ENCODE measurements at places on chromosomes 3 and 15. TPM values are rescaled to one million over a fixed set of nuclear protein-coding genes. Genes with fewer than 3 reads are reported as not detected.
A peak's percentile ranks its signal among the peaks of the same experiment; 100 is the strongest.

Gene RAD18
- total RNA-seq = 11.5 TPM

Gene MUC20
- total RNA-seq = 0.33 TPM

Gene SPSB4
- not detected for total RNA-seq

Gene TRPM1
- not detected for total RNA-seq

Gene CLDN18
- total RNA-seq = not detected

Gene C3orf52
- 16.8 TPM for total RNA-seq

Gene HCN4
- not detected for total RNA-seq

Gene GOLGA8O
- total RNA-seq = 0.33 TPM

Gene MUC4
- 0.13 TPM for total RNA-seq

Gene GAP43
- total RNA-seq = not detected

DNA sequence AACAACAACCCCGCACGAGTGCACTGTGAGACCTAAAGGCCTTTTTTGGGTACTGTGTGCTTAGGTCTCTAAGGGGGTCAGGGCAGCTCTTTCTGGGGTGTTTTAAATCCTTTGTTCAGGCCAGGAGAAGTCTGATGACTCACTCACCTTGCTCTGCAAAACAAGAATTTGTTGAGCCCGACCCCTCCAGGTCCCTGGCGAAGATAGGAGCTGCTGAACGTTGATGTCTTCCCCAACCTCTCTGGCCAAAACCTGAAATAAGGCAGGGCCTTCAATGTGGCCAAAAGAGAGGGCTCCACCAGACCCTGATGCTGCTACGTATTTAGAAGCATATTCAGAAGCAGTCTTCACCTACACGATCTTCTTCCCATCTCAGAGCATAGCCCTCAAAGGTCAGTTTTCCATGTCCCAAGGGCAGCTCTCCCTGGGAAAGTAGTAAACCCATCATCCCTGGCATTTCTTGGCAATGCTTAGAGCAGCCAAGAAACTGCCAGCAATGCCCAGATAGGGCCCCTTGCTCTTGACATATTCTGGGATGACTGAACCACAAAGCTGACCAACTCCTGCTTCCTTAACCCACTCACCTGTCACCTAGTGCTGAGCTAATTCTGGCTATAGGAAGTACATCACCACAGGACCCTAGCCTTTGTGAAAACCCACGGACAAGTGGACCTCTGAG, 27.1 kb downstream of the CCDC13 start:
- DNase-seq = no peak

DNA sequence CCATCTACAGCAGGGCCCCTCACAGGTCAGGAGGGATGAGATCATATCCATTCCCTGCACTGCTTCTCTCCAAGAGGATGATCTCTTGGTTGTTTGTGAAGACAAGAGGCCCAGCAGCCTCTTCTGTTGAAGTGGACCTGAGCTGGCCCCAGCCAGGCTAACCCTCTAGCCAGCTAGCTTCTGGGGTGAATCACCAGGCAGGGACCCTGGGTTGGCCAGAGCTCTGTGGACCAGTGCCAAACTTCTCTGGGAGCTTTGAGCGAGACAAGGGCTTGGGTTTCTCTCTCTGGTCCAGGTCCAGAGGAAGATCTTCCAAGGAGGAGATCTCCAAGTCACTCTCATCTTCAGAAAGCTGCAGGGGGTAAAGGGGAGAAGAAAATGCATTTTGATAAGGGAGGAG, 52.7 kb downstream of the CLDN18 start:
- no peak for DNase-seq

DNA sequence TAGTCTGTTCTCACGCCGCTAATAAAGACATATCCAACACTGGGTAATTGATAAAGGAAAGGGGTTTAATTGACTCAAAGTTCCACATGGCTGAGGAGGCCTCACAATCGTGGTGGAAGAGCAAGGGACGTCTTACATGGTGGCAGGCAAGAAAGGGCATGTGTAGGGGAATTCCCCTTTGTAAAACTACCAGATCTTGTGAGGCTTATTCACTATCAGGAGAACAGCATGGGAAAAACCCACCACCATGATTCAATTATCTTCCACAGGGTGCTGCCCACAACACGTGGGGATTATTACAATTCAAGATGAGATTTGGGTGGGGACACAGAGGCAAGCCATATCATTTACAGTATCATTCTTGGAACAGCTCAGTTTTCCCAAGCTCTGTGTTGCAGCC, 268.0 kb downstream of the SUCLG2 start:
- peak; percentile 73 for DNase-seq

DNA sequence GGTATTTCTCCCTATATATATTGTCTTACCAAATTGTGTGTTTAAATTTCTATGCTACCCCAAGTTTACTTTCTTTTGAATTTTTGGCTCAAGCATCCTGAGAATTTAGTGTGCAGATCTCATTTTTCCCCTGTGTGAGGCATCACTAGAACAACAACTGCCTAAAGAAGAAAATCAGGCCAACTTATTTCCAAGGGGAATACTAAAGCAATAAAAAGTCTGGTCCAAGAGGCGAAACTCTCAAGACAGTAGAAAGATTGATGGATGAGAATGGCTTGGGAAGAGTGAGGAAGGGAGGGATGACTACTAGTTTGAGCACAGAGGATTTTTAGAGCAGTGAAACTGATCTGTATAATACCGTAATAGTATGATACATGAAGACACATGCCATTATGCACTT, 86.3 kb upstream of the CFAP20DC start:
- no peak for DNase-seq

DNA sequence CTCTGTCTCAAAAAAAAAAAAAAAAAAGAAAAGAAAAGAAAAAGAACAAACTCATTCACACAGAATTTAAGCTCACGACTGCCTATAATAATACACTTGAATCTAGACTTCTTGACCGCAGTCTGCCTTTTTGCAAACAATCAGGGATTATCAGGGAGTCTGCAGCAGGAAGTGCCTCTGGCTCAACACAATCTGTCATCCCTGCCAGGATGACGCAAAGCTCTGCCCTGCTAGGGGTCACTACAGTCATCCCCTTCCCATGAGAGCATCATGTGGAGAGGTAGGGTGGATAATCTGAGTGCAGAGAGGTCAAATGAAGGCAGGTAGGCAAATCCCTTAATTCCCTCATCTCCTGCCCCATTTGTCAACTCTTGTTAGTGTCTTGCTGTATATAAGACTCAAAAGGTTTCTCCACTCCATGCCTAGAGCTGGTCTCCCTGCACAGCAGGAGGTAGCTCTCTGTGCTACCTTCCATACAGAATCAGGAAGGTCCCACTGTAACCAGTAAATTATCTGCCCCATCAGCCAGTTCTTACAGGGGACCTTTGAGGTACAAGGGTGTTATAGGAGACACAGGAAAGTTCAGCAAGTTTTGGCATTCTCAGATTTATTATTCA, 4.2 kb downstream of the UBAP1L start:
- peak; percentile 6 for DNase-seq

DNA sequence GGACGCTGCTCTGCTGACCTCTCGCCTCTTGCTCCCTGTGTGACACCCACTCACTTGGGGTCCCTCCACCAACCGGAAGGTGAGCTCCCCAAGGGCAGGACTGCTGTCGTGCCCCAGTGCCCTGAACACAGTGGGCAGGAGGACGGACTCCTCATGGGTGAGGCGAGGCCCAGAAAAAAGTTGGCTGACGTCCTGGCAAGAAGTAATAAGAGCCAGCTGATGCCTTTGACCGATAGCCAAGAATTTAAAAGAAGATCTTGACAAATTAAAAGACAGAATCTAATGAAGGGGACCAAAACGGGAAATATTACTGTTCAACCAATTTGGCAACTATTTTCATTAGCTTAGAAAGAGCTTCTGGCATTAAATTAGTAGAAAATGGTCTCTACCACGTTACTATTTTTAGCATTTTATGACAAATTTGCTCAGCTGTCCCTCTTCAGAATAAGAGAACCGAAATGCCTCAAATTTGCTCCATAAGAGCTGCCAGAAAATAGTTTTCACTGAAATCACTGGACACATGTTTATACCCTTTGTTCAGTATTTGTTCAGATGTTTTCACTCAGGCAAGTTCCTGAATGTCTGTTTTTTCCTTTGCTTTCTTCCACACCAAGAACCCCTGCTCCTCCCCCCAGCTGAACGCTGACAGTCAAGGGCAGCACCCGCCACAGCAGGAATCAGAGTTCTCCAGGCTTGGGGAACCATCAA, 60.5 kb downstream of the XXYLT1 start:
- no peak for DNase-seq

DNA sequence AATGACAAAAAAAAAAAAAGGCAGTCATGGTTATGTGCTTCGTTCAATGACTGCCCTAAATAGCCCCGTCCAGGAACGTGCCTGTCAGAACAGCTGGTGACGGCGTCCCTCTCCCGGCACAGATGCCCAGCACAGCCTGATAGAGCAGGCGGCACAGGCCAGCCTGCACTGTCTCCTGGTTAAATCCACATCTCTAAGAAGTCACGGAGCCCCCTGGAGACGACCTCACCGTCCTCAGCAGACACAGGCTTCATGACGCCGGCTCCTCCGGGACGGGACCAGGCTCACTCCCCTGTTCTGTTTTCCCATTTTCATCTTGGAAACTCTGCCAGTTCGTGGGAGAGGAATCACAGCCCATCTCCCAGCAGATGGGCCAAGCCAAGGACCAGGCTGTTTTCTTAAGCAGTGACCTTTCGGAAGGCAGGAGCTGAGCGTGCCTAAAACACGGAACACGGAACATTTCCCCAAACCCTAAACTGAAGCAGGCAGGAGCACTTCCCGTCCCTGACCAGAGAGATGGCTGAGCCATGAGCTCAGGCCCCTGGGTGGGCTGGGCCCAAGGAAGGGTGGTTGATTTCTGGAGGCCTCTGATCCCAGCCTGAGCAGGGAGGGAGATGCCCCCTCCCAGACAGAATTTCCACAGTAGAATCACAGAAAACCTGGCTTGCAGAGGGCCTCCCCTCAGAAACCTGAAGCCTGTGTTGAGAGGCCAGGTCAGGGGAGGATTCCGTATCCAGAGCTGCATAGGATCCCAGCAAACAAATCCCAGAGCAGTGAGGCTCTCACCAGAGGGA, 35.9 kb downstream of the ADCY5 start:
- no peak for DNase-seq

DNA sequence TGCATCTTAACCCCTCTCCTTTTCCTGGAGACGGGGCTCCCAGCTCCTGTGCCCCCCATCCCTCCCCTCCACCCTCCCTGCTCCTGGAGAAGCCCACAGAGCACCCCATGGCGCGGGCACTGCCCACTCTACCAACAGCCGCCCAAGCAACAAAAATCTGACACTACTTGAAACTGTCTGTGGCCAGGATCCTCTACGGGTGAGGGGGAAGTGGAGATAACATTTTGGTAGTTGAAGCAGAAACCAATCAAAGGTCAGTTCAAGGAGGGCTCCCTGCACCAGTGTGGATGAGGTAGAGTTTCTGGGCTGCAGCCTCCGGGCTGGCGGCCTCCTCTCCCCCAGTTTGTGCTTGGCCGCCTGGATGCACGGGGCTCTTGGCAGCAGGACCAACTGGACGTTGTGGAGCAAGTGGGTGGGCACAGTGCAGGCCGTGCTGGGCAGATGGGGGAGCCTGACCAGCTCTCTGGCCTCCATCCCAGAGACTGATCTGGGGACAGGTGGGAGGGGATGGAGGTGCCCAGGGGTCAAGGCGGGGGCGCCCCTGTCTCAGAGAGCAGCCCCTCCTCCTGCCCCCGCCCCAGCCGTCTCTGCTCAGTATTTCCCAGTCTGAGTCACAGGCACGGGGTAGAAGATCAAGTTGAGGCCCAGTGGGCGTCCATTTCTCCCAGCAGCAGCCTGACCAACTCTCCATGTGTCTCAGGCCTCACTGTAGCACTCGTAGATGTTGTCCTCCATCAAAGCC, 12.8 kb downstream of the H1-8 start:
- no peak for DNase-seq

- no peak for DNase-seq
These were observed 302.6 kb upstream of the TBL1XR1 start for GRCh38 chr3:177499779-177500423.

- no peak for DNase-seq
These were observed 103.4 kb downstream of the LSAMP start for GRCh38 chr3:116341899-116342298.

GRCh38 chr3:152915695-152916094, 80.8 kb downstream of the P2RY1 start:
- DNase-seq = no peak

- DNase-seq = no peak
These were observed 133.4 kb upstream of the ROPN1 start for GRCh38 chr3:124125315-124125714.

GRCh38 chr15:48800811-48801455, 9.9 kb downstream of the CEP152 start:
- peak; percentile 7 for DNase-seq

DNA sequence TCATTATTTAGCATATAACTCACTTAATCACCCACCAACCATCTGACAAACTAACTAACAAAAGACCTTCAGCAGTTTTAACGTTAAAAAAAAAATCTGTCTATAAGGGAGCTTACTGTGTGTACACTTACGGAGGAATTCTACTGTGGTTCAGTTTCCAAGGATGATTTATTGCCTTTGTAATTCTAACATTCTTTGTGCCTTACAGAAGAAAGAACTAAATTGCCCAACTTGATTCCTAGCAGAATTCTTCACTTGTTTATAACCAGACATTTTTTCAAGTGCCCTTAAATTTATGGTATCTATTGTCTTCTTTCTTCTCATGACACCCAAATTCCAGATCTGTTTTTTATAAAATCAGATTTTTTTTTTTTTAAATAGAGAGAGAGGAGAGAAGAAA, 119.7 kb upstream of the IGSF10 start:
- peak; percentile 23 for DNase-seq

- DNase-seq = peak; percentile 95
These were observed 52.2 kb downstream of the TP53BP1 start for GRCh38 chr15:43440721-43441281.

DNA sequence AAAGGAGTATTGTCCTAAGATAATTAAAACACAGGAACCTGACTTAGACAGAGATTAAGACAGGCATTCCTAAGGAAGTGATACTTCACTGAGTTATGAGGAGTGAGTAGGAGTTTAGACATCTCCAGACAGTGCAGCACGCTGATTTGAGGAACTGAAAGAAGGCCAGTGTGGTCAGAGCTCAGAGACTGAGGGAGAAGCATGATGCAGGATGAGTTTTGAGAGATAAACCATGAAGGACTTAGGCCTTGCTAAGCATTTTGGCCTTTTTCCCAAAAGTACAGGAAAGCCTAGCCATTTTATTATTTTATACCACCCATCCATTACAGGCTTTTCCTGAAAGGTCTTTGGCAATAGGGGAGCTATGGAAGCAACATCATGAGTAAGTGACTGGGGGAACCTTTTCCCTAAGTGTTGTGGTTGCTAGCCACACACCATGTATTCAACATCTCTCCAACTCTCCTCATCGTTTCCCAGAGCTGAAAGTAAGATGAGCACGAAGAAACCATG, 375.6 kb upstream of the TPRG1 start:
- peak; percentile 80 for DNase-seq

GRCh38 chr15:67413770-67414390, 107.1 kb upstream of the C15orf61 start:
- DNase-seq = no peak

GRCh38 chr15:41503669-41504010, 10.0 kb downstream of the ITPKA start:
- DNase-seq = no peak

- peak; percentile 19 for DNase-seq
These were observed 6.0 kb downstream of the DIPK2A start for GRCh38 chr3:143977341-143978262.

DNA sequence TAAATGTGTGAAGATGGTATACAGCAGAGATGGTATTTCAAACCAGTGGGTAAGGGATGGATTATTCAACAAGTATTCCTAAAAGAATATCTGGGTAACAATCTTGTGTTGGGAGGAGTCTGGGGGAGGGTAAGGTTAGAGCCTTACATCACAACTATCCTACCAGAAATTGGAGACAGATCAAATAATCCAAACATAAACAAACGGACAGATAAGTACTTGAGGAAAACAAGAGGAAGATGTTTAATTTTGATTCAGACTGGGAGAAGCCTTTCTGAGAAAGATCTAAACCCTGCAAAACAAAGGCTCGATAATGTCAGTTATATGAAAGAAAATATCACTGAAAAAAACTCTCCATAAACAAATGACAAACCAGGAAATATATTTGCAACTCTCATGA, 77.9 kb downstream of the SLC9A9 start:
- no peak for DNase-seq
